Activated CD8-positive, alpha-beta memory T cell treated with anti-CD3 and anti-CD28 coated beads, Interleukin-2, amount 50 U/mL, for 4 hours (primary cell): ENCODE measurements at places on chromosomes 5 and 9.
A peak's percentile ranks its signal among the peaks of the same experiment; 100 is the strongest.

GRCh38 chr9:135192686-135193085 lies 105.2 kb downstream of the OLFM1 start:
- DNase-seq: no peak

DNA sequence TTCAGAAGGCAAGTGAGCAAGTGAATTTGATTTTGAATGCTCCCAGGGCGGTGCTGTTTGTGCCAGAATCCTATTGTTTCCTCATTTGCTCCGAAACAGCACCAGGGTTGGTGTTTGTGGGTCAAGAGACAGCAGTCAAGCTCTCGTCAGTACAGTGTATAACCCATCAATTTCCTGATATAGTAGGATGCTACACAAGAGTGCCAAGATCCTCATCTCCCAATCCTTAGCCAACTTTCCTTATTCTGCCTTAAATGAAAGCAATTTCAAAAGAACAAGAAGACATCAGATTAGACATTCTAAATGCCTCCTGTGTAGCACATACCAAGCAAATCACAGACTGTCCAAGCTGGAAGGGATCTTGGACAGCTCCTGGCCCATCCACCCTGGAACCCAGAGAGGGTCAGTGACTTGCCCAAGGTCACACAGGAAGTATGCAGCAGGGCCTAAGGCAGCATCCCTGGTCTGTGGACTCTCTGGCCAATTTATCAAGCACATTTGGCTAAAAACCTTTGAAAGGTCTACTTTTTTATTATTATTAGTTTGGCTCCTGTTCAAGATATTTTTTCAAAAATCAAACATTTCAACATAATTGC lies 4.5 kb downstream of the WHRN start:
- no peak for DNase-seq

- DNase-seq: no peak
Measured at GRCh38 chr9:78928625-78929405, 631.9 kb downstream of the PSAT1 start.

DNA sequence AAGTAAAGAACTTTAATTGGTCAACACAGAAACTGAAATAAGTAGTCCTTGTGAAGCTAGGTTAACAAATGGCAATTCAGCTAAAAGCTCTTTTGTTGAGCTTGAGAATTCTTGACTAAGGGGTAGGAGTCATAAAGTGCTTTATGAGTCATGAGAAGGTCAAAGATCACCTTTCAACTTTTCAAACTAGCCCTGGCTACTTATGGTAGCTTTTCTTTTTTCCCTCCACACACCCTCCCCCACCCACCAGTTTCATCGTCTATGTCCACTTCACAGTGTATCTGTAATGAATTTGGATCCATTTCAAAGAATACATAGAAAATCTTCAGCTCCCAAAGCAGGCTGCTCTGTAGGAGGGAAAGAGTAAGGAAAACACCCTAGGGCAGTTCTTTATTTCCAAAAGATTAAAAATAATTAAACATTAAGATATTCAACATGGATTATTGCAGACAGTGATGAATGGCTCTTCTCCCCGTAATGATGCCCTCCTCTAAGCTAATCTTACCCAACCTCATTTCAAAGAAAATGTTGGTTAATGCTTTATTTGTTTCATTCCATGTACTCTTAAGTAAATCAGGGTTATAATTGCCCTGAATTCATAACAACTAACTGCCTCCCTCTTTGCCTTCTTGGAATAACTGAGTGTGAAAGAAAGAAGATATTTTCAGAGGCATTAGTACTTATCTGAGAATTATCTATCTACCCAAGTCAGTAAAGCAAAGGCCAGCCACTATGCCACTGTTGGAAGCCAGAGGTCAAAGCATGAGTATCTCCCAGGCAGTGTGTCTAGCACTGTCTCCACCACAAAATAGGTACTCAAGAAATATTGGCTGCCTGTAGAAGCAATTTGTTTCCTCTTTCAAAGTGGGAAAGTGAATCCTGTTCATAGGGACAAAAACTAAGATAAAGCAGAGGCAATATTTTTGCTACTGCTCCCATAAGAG lies 290.6 kb downstream of the PIK3R1 start:
- DNase-seq: no peak

DNA sequence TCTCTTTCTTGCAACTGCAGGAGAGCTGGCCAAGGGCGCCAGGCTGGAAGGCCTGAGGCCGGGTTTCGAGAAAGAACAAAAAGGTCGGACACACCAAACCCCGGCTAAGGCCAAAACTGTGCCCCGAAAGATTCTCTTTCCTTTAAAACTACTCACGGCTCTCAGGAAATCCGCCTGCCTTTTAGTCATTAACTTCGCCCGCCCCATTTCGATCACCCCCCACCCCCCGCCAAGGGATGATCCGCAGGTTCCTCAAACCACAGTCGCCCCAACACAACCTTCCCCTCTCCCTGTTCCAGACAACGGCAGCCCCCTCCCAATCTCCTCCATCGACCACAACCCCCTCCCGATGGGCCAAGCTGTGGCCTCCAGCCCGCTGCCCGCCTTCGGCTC lies 536 bp downstream of the FEM1C start:
- peak; percentile 49 for DNase-seq

GRCh38 chr5:1934056-1934394 lies 51.3 kb upstream of the IRX4 start:
- no peak for DNase-seq

DNA sequence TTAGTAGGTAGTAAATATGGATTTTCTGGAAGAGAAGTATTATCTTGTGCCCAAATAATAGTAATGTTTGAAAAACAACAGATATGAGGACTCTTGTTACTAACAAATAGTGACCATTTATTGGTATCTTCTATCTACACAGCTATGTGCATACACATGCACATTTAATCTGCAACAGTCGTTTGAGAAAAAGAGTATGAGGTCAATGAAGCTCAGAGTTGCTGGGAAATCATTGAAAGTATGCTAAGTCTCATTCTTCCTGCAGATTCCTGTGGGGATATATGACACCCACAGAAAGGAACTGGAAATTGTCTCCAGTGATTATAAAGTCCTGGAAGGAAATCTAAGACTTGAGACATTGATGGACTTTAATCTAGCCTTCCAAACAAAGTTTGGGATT lies 40.1 kb upstream of the RNF180 start:
- no peak for DNase-seq

GRCh38 chr5:543351-543750 lies 19.1 kb upstream of the SLC9A3 start:
- peak; percentile 12 for DNase-seq

DNA sequence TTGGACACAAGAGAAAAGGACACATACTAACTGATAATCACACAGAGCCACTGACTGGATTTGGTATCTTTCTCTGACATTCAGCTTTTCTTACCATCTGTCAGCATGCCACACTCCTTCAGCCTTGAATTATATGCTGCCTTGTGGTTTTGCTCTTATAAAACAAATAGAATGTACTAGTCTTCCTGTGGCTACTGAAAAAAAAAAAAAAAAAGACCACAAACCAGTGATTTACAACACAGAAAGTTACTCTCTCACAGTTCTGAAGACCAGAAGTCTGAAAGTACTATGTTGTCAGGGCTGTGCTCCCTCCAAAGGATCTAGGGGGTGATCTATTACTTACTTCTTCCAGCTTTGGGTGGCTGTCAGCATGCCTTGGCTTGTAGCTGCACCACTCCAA lies 82.3 kb downstream of the THBS4 start:
- no peak for DNase-seq

GRCh38 chr5:163475411-163475810 lies 15.0 kb downstream of the HMMR start:
- DNase-seq: no peak

GRCh38 chr9:109463924-109464625 lies 34.0 kb downstream of the PTPN3 start:
- no peak for DNase-seq

DNA sequence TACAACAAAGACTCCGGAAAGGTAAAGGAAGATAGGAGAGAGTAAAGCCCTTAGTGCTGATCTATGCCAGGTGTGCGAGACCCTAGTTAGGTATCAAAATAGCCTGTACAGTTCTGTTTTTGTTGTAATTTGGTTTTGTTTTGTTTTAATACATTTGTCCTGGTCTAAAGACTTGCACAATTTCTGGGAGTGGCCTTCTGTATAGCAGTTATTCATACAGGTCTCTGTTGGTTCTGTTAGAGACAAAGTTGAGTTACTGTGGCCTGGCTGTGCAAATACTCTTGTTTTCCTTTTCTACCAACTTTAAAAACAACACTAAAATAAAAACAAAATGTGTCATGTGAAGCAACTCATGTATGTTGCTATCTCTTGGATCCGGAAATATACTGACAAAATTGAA lies 163.6 kb downstream of the COMMD10 start:
- DNase-seq: no peak

DNA sequence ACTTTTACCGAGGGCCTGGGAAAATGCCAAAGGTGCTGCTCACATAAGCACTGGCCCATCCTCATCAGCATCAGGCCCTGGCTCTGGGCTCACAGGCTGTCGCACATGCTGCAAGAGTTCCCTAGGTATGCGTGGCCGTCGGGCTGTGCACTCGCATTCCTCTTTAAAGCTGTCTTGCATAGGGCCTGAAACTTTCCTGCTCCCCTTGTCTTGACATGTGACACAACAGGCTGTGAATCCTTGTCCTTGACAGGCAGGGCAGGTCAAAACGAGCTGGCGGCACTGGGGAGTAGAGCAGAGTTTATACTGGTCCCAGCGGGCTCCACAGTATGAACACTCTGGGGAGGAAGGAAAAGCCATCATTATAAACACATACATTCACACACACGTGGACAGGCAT lies 30.7 kb downstream of the TSTD2 start:
- DNase-seq: no peak

GRCh38 chr5:85990998-85991397 lies 626.7 kb upstream of the COX7C start:
- DNase-seq: no peak

DNA sequence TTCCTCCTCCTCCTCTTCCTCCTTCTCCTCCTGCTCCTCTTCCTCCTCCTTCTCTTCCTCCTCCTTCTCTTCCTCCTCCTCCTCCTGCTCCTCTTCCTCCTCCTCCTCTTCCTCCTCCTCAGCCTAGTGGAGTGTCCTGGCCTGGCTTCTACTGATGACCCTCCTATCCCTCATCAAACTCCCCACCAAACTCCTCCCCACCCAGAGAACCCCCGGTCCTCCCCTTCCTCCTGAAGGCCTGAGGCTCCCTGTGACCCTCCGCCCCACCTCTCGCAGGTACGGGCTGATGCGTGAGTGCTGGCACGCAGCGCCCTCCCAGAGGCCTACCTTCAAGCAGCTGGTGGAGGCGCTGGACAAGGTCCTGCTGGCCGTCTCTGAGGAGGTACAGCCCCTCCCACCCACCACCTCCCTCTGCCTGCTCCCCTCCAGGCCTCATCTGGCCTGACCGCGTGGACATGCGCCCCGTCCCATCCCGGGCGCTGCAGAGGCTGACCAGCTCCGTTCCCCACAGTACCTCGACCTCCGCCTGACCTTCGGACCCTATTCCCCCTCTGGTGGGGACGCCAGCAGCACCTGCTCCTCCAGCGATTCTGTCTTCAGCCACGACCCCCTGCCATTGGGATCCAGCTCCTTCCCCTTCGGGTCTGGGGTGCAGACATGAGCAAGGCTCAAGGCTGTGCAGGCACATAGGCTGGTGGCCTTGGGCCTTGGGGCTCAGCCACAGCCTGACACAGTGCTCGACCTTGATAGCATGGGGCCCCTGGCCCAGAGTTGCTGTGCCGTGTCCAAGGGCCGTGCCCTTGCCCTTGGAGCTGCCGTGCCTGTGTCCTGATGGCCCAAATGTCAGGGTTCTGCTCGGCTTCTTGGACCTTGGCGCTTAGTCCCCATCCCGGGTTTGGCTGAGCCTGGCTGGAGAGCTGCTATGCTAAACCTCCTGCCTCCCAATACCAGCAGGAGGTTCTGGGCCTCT lies 10.6 kb downstream of the FGFR4 start:
- no peak for DNase-seq

GRCh38 chr5:157528036-157528632 lies 47.4 kb downstream of the ADAM19 start:
- DNase-seq: no peak

DNA sequence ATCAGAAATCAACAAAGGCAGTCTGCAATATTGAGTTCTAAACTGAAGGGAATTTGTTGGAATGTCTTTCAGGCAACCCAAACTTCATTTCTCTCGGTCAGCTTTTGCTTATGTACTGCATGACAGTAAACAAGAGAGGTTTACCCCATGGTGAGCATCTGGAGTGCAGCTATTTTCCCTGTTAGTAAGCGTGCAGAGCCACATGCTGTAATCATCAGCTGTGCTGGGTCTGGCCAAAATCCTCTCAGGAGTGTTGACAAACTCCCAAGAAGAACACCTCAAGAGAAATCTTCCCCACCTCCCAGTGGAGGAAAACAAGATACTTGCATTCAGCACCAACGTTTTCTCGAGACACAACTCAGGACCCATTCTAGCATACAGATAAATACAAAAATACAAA lies 83.6 kb upstream of the ADAMTSL1 start:
- no peak for DNase-seq

DNA sequence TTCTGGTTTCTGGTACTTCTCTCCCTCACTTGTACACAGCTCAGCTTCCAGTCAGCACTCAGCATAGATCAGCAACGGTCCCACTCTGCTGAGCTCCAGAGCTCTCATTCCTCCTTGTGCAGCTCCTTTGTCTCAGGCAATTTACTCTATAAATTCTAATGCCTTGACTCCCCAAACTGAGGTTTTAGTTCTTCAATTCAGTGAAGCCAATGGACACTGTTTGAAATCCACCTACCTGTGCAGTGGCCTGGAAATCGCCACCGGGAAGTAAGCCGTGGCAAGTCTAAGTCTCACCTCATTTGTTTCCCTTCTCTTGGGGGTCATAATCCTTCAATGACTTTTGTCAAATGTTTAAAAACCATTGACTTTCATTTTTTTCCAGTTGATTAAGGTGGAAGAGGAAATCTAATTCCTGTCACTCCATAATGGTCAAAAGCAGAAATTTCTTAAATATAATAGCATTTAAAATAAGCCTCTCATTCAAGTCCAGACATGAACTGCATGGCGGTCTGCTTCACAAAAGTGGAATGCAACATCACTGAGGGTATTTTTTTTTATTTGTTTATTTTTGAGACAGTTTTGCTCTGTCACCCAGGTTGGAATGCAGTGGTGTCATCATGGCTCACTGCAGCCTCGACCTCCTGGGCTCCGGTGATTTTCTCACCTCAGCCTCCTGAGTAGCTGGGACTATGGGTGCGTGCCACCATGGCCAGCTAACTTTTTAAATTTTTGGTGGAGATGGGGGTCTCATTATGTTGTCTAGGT lies 79.6 kb downstream of the C7 start:
- DNase-seq: no peak

DNA sequence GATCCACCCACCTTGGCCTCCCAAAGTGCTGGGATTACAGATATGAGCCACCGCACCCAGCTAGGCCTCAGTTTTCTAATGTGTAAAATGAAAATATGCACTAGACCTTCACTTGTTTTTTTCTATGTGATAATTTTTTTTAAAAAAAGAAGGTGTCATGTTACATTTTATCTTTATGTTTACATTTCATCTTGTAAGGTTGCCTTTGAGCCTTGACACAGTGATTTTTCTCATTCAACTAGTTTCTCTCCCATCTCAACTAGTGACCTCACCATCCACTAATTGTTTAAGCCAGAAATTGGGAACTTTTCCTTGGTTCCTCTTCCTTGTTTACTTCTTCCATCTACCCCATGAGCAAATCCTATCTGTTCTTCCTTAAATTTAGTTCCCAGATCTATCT lies 21.5 kb downstream of the TMC1 start:
- DNase-seq: no peak
